ENCODE measurements at places on chromosomes 12 and 14.

- peak; percentile 9 for DNase-seq
Measured at GRCh38 chr12:77308056-77308455, 242.7 kb upstream of the E2F7 start.

GRCh38 chr12:95198914-95199313, 18.4 kb downstream of the FGD6 start:
- no peak for DNase-seq

- DNase-seq: no peak
Measured at GRCh38 chr14:38145142-38145541, 62.6 kb upstream of the SSTR1 start.

DNA sequence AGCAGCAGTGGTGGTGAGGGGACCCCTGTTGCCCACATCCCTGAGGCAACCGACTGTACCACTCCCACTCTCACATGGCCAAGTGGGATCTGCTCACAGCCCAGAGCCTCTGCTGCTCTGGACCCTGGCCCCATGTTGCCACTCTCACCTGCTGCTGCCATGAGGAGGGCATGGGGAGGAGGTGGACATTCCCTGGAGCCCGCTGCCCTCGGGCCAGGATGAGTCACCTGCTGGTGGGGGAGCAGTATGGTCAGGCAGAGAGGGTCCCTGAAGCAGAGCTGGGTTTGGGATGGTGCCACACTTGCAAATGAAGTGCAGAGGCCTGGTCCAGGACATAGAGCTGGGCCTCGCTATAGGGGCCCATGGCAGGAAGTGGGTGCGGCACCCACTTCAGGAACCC, 26.1 kb downstream of the SDR9C7 start:
- no peak for DNase-seq

DNA sequence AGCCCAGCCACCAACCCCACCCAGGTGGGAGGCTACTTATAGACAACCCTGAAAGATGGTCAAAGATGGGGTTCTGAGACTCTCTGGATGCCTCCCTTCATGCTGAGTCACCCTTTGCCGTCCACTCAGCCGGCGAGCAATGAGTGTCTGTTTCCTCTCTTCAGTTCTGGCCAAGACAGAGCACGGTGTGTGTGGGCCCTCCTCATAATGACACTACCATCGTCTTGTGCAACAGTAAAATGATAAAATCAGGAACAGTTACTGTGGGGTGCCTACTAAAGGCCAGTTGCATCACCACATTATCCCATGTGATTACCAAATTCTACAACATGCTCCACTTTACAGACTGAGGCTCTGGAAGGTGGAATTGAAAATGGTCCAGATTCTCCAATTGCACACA, 7.0 kb upstream of the BDKRB1 start:
- peak; percentile 95 for DNase-seq

DNA sequence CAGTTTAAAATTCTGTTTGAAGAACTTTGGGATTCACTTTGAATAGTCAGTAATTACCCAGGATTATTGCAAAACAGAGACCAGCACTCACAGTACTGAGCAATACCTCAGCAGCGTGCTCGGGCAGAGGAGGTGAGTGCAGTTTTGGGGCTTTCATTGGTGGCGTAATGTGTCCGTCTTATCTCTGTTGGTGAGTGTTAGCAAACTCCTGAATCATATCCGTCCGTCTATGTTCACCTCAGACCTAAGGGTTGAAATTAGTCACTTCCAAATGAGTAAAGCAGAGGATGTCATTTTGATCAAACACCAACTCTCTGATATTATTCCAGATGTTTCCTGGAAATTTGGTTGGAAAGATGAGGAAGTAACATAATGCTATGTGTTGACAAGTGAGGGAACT, 82.8 kb downstream of the BORCS5 start:
- no peak for DNase-seq

DNA sequence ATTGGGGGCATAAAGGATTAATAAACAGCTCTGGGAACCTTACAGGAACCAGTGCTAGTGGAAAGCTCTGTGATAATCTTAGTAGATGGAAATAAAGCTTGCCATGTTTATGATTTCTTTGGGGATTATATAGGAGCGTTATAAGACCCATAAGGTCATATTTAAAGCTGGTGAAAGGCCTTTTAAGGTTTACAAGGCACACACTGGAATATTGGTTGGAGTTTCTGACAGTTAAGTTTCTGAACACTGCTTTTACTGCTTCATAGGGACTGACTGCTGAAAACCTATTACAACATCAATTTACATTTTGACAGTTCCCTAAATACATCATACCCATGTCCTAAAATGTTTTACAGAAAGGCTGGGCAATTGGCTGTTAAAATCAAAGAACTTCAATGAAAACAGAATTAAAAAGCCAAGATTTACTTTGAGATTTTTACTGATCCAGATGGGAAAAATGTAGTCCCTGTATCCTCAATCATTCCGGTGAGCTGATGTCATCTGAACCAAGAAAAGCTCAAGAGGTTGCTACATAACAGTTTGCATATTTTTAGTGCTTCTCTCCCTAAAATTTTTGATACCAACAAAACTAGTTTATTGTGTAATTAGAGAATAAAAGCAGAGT, 153.7 kb upstream of the IGF1 start:
- DNase-seq: peak; percentile 45

DNA sequence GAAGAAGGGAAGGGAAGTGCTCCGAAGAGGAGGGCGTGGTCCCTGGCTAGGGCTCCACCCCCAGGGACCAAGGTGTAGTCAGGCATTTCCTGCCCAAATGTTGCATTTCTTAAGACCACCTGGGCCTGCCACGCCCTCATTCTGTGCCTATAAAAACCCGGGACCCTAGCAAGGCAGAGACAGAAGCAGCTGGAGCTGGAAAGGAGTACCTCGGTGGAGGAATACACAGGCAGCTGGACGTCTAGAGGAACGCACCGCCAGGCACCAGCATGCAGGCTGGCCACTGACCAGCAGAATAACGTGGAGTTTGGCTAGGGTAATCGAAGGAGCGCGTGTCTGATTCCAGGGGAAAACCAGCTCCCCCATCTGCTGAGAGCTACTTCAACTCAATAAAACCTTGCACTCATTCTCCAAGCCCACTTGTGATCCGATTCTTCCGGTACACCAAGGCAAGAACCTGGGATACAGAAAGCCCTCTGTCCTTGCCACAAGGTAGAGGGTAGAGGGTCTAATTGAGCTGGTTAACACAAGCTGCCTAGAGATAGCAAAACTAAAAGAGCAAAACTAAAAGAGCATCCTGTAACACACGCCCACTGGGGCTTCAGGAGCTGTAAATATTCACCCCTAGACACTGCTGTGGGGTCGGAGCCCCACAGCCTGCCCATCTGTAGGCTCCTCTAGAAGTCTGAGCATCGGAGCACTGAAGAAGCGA, 21.0 kb downstream of the CFL2 start:
- DNase-seq: no peak

DNA sequence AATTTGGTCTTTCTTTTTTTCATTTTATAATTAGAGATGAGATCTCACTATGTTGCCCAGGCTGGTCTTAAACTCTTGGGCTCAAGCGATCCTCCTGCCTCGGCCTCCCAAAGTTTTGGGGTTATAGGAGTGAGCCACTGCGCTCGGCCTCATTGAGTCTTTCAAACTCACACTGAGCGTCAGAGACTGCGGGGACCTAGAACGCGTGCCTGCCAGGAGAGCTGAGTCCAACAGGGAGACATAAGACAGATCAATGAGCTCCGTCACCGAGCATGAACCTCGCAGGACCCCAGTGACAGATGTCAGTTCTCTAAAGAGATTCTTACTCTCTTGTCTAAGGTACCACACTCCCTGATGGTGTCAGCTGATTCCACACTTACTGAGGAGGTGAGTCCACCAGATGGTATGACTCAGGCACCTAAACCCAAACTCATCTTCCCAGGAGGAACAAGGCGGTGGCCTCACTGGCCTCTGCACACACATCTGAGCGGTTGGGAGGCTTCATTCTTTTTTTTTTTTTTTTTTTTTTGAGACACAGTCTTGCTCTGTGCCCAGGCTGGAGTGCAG, 58.9 kb downstream of the CCDC88C start:
- no peak for DNase-seq

DNA sequence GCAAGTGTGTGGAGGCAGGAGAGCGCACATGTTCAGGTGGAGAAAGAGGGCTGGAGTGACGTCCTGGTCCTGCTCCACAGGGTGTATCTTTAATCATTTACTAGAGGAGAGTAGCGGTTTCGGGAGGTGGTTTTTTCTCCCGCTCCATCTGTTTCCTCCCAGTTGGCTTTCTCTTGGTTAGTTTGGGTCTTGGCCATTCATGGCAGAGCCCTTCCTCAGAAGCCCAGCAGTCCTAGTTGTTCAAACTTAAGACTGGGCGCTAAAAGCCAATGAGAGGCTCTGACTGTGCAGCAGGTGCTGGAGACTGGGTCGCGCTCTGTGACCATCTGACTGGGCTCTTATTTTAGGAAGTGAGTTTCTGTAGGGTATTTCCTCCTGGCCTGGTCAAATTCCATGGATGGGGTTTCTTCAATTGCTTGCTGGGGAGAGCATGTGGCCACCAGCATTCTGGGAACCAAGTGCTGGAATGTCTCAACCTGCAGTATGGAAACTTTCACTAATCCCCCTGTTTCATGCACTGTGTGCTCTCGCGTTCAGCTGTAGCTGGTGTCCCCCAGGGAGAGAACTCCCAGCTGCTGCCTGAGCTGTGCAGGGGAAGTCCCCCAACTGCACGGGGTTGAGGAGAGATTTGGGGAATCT, 27.4 kb upstream of the TSPAN9 start:
- no peak for DNase-seq

GRCh38 chr14:106094654-106095189, 568.3 kb downstream of the TMEM121 start:
- DNase-seq: no peak

- DNase-seq: peak; percentile 96
Measured at GRCh38 chr14:103597623-103598377, 31.2 kb upstream of the KLC1 start.

- no peak for DNase-seq
Measured at GRCh38 chr12:53612978-53613377, 13.2 kb downstream of the ATF7 start.

GRCh38 chr14:89262041-89262440, 155.0 kb downstream of the FOXN3 start:
- no peak for DNase-seq

- DNase-seq: no peak
Measured at GRCh38 chr12:77996670-77997069, 166.0 kb downstream of the NAV3 start.

DNA sequence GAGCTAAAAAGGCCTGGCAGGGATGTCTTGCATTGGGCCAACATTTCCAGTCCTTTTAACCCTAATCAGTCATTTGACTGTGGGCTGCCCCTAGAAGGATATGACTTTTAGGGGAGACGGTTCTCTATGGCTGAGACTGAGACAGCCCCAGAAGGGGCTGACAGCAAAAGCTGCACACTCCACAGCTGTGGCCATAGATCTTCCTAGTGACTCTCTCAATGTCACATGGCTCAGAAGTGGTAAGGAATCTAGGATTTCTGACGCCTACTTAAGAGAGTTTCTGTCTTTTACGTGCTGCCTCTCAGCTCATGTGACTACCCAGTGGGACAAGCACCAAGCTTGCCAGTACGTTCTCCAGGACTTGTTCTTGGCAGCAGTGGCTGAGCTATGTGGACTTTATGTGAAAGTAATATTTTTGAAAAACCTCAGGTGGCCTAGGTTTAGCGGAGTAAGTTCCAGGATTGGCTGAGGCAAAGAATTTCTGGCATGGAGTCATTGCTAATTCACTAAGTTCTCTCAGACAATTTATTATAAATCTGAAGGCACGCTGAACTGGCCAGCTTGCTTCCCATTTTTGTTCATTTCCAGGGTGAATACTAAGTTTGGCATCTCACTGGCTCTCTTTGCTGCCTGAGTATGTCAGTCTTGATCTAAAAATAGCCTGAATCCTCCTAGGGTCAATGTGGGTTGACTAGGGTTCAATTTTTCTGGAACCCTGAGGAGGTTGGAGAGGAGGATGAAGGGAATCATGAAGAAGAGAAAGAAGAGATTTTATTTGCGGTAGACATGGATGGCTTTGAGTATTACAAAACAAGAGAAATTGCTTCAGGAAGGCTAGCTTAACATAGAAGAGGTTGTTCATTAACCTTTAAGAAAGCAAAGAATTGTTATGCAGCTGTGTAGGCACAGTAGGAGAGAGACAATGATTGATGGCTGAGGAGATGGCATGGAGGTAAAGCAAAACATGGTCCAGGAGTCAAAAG, 271.8 kb downstream of the AEBP2 start:
- no peak for DNase-seq

- no peak for DNase-seq
Measured at GRCh38 chr14:86815341-86815740, 1177.6 kb downstream of the GALC start.

DNA sequence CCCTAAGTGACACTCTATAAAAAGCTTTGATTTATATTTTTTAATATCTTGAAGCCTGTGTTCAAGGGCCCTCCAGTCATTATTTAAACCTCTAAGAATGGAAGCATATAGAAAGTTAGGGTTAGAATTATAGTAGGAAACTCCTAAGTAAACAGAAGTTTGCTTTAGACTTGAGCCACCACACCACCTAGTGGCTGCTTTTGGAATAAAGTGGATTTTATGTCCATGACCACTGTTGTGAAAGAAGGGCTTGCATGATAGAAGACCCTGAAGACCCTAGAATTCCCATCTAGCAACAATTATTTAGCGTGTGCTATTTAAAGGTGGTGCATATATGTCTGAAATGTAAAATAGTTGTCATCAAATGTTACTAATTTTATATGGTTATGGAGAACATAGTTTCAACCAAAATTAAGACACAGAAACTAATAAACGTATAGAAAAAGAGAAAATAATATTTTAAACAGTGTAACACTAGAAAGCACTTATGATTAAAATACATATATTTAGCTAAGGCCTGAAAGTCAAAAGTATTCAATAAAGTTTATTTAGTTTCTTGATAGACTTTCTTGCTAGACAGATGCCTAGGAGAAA, 21.3 kb downstream of the LRRIQ1 start:
- DNase-seq: peak; percentile 24

GRCh38 chr14:75042035-75042434, 9.2 kb downstream of the MLH3 start:
- peak; percentile 83 for DNase-seq

DNA sequence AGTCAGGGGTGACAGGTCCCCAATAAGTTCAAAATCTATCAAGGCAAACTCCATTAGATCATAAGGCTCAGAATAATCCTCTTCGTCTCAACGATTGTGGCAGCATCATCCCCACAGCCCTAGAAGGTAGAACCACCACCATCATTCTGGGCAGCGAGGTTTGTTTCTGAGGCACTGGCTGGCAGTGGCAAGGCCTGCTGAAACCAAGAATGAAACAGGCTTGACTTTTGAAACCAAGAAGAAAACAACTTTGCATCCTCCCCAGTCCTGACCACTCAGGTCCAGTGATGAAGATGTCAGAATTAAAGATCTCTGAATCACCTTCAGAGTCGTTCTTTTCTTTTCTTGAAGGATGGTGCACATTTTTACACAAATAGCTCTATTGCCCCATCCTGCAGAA, 152.6 kb upstream of the SYT1 start:
- DNase-seq: no peak

DNA sequence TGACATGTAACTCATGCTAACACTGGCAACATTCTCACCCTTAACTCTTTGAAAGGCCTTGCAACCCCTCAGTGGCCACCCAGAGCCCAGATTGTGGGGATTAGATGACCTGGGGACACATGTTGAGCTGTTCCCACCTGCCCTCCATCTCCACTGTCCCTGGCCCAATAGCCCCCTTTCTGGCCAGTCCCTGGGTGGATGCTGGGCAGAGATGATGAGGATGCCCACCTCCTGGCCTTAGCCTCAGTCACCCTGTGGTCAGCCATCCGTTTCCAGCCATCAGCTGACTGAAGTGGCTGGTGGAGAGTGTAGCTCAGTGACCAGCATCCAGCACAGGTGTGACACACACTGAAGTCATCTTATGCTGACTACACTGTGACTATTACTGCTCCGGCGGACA, 4.7 kb downstream of the ANHX start:
- DNase-seq: no peak

- DNase-seq: no peak
Measured at GRCh38 chr12:122421187-122421820, 1.2 kb downstream of the CLIP1 start.
